ENCODE measurements at places on chromosomes 7 and 10.

DNA sequence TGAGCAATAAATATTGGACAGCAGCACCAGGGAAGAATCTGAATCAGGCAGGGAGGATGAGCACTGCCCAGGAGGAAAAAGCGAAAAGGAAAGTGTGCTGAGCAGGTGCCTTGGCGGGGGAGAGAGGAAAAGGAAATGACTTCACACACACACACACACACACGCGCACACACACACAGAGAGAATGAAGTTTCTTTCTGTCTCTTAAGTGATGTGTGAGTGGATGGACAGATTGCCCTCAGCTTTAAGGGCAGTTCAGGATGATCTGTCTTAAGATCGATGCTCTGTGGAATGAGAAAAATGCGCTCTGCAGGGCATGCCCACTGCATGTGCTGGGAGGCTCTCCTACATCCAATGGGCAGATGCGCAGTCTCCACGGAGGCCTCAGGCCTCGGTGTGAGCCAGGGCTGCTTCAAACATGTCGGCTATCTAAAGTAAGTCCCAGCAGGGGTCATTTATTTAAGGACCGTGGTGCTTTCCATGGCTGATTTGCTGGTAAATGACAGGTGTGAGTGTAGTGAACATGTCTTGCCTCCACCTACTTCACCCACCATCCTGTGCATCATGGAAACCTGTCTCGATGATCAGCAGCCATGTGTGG lies 2.5 kb upstream of the ACBD5 start:
- DNase-seq, result peak; percentile 81

DNA sequence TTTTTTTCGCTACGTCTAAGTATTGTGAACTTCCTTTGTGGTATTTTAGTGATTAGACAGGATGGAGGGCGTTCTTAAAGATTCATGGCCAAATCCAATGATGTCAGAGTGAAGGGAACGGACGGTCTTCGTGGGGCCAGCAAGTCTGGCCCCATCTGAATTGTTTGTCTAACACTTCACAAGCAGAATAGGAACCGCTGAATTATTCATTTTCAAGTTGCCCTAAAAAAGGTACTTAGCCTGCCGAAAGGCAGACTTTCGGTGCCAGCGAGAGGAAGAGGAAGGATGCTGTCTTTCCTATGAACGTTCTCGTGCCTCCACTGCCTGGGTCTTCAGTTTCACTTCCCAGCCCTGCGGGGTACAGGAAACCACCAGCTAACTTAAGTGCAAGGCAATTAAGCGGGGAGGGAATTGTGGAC lies 145.7 kb upstream of the SH2B2 start:
- DNase-seq, result no peak

GRCh38 chr7:25758559-25758958 lies 393.4 kb upstream of the NFE2L3 start:
- no peak for DNase-seq

DNA sequence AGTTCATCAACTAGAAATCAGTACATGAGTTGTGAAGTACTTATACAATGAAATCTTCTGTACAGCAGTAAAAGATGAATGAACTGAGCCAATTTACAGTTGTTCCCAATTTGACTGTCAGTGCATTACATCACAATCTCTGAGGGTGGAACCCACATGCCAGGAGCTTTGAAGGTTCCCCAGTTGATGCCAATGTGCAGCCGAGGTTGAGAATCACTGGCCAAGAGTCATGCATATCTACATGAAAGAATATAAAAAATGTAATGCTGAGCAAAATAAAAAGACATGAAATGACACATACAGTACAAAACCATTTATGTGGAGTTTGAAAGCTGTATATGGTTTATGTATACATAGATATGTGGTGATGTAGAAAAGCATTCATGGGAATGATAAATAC lies 22.1 kb upstream of the CCNJ start:
- no peak for DNase-seq

DNA sequence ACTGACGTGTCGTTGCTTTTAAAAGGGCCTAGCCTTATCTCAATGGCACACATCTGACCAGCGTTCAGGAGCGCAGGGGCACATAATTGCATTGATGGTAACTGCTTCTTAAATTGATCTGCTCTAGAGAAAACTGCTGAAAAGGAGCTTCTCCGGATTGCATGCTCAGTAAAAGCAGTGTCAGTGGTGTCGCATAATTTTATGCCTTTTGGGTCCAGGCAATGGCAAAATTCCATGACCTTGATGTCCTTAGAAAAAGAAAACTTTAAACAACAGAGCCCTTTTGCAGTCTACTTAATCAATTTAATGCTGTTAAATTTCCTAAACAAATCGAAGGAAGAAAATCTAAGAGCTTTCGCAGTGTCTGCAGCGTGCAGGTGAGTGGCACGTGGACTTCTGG lies 75.7 kb downstream of the PTPRE start:
- DNase-seq, result no peak

- peak; percentile 70 for DNase-seq
Observed at GRCh38 chr7:45136106-45137060, 21.2 kb upstream of the RAMP3 start.

GRCh38 chr10:28678687-28679457 lies 1.6 kb downstream of the BAMBI start:
- DNase-seq, result peak; percentile 31
